Germinal center (tissue), 1 donor: ENCODE measurements at places on chromosomes 2 and 18.

DNA sequence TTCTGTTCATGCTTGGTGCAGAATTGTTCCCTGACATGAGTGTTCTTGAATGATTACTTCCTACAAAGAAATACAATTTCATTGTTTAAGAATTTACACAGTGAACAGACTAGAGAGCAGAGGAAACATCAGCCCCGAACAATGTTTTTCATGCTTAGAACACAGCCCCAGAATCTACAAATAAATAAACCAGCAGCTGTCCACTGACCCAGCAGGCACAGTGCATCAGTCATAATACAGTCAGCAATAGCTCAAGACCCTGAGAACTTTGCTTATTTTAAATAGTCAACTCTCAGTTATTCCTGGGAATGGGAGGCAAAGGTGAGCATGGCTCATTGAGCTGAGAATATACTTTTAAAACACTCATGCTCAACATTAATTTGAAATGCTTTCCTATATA is 38.4 kb downstream of the XIRP2 start:
- no peak for DNase-seq

GRCh38 chr2:219592736-219593135 is 4.9 kb upstream of the STK11IP start:
- no peak for DNase-seq

DNA sequence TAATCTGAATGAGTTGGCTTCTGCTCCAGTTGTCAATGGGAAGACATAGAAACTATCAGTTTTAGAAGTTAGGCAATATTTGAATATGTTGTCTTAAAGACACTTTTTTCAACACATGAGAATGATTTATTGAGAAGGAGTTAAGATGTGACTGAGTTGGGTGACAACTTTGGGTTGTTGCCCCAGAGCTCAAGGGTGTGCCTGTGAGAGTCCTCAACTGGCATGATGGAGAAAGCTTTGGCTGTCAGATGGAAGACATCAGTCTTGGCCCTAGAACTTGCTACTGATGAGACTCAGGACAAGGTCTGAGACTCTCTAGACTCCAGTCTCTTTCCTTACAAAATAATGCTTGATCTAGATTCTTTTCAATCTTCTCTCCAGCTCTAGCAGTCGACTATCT is 69.0 kb upstream of the CTAGE1 start:
- no peak for DNase-seq

- no peak for DNase-seq
These were observed 84.0 kb upstream of the DSEL start for GRCh38 chr18:67600181-67601180.

DNA sequence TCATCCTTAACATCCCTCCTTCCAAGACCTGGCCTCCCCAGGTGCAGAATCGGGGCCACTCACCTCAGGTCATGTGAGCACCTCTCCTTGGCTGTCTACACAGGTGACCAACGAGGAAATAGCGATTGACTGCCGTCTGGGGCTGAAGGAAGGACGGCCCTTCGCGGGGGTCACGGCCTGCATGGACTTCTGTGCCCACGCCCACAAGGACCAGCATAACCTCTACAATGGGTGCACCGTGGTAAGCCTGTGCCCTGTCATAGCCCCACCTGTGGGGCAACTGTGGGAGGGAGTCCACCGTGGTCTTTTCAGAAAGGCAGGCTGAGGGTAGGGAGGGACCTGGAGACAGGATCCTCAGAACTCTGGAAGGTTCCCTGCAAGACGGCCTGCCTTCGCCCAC is 54.3 kb downstream of the BOLA3 start:
- no peak for DNase-seq

DNA sequence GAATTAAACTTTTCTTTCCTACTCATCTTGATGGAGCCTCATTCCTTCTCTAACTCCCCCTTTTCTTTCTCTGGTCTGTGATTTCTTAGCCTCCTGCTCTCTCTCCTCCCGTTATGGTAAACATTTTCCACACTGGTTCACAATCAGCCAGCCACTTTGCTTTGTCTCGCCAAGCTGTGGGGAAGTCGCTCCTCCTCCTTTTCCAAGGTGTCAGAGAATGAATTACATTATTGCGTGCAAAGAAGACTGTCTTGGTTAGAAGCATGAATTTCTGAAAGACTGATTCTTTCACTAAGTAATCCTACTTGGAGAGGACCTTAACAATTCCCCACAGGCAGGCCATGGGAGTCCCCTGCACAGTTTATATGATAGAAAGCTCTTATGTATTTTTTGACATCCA is 46.1 kb downstream of the RASGRP3 start:
- DNase-seq = no peak

DNA sequence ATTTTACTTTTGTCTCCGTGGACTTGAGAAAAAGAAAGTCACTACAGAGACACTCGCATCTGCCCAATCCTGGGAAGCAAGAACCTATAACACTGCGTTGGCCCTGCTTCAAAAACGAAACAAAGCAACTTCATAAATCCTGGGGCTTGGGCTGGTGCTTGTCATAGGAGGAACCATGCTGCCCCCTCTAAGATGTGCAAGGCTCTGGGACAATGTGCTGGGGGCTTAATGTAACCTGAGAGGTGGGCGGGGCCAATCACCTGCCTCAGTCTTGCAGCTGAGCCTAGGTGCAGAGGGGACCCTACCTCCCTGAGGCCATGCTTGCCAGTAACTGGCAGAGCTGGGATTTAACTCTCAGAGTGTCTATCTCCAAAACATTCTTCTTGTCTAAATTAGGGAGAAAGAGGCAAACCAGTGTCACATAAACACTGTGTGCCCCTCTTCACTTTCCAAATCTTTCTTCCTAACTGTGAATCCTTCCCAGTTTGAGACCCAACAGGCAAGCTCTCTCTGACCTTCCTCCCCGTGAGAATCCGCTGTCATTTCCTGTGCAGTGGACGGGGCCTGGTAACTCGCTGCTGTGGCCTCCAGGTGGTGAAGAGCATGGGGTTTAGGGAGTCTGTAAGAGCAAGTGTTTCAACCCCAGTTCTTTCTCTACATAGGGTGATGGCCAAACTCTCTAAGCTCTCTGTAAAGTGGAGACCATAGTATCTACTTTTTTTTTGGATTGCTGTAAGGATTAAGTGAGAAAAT is 115.1 kb downstream of the ACKR3 start:
- DNase-seq = no peak

GRCh38 chr2:208033701-208034502 is 8.6 kb upstream of the PLEKHM3 start:
- no peak for DNase-seq

DNA sequence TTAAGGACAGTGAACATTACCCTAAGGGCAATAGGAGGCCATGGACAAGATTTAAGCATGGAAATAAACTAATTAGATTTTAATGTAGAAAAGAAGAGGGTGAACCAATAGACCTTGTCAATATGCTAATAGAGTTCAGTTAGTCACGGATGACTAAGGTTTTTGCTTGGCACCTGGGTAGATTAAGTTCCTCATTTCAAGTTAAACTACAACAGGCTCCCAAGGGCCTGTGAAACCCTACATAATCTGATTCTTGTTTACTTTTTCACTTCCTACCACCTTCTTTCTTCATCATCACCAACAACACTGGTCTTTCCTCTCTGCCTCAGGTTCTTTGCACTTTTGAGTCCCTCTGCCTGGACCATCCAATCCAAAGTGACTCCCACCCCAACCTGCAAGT is 14.8 kb downstream of the SP110 start:
- DNase-seq = peak; percentile 66

DNA sequence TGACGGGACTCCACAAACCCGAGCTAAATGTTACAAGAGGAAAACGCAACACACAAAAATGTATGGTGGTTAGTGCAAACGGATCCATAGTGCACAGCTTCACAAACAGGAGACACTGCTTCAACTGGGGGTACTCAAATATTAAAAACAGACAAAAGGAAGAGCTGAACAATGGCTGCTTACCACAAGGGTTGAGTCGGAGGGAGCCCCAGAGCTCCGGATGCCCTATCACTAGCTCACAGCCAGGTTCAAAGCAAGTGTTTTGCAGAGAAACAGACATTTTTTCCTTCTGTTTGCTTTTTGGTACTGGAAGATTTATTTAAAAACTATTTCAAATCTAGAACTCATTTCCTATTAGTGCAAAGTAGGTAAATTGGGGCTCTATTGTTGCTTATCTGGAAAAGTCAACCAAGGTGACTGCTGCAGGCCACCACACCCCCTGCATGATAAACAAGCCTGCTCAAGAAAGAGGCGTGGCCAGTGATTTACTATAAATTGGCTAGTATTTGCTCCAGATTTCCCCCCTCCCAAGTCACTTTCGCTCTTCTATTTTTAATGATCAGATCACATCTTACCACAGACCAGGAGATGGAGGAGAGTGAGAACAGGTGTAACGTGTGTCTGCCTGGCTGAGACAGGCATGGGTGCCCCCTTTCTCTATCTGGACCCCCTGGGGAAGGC is 46.5 kb downstream of the ZAP70 start:
- no peak for DNase-seq

DNA sequence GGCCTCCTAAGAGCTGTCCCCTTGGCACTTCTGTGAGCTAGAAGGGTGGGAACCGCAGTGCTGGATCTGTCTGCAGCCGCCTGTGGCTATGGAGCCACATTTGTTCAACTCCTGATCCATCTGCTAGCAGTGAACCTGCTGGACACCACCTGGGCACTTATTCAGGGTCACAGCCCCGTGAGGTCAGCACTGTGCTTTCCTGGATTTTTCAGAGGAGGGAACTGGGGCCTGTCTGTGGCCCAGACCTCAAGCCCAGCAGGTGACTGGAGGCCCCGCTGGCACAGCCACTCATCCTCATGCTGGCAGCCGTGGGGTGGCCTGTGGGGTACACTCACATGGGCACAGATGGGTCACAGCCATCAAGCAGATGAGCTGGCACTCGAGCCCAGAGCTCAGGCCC is 155.3 kb downstream of the TFCP2L1 start:
- no peak for DNase-seq

GRCh38 chr2:66525606-66526005 is 90.7 kb downstream of the MEIS1 start:
- DNase-seq = no peak

GRCh38 chr2:200079356-200079755 is 124.0 kb downstream of the MAIP1 start:
- DNase-seq = no peak

DNA sequence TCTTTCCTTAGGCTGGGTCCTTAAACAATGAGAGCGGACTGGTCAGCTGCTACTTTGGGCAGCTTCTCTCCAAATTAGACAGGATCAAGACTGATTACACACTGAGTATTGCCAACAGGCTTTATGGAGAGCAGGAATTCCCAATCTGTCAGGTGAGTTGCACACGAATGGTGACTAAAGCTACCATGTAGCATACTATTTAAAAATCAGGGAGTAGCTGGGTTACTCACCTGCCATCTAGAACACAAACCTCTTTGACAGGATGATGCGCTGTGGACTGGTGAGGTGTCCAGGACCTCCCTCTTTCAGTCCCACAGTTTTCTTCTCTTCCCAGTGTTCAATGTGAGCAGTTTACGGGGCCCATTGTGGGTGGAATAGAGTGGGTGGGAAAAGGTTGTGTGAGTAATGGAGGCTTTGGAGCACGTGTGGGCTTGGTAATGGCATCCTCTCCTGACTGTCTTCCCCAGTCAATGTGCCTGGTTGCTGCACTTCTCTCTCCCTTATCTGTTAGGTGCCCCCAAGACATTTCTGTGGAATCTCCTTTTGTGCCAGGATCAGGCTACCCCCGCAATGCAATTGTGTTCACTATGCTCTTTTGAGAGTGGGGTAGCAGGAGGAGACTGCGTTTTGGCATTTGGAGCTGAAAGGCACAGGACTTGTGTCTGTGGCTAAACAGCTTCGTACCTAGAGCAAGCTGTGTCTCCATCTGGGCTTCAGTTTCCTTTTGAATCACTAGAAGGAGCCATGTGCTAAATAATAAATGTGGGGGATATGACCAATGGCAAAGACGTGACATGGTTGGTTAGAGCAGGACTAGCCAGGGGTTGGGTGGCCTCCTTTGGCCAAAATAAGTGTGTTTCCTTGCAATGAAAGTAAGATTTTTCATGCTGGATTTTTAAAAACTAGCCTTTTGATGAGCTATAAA is 17.7 kb downstream of the SERPINB12 start:
- no peak for DNase-seq

DNA sequence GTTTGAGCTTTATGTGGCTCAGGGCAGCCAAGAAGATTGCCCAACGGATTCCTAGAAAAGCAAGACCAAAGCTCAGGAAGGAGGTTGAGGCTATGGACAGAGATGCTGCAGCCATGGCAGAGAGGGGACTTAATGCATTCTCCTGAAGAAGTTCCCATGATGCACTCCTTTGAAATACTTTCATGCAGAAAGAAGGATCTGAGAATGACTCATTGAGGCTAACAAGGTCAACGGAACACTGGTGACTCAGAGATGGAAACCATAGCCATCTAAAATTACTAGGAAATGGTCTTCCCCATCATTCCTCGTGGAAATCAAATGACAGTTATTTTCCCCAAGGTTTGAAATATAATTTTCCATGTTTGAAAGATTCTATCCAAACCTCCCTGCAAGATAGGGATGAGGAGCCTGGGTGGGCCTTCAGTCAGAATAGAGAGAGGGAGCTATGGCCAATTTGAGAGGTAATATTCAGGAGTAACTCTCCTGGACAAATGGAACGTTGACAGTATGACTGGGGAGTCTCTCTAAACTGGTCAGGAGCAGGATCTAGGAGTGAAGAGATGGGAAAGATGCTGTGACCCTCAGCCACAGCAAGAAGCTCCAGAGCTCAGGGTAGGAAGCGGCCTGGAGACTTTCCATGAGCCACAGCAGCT is 63.0 kb downstream of the REEP1 start:
- no peak for DNase-seq
